ENCODE measurements at places on chromosomes 2 and 18. TPM values are rescaled to one million over a fixed set of nuclear protein-coding genes. Genes with fewer than 3 reads are reported as not detected.

DYSF gene
- 135 TPM for total RNA-seq

SLC9A2 gene
- under 0.01 TPM for total RNA-seq

UGT1A10 gene
- total RNA-seq = not detected

CYRIA gene
- 47.6 TPM for total RNA-seq

SRD5A2 gene
- total RNA-seq = under 0.01 TPM

SCN3A gene
- total RNA-seq = not detected

PROM2 gene
- under 0.01 TPM for total RNA-seq

LIMS1 gene
- 180 TPM for total RNA-seq

NEUROD1 gene
- not detected for total RNA-seq

EN1 gene
- total RNA-seq = not detected

TXNDC2 gene
- 0.07 TPM for total RNA-seq

AKAIN1 gene
- total RNA-seq = not detected

REG3A gene
- not detected for total RNA-seq

PDE11A gene
- total RNA-seq = 0.27 TPM

GNAL gene
- 3.5 TPM for total RNA-seq

ANKRD30B gene
- not detected for total RNA-seq

PLEKHH2 gene
- 0.40 TPM for total RNA-seq

LRRC30 gene
- not detected for total RNA-seq

MARCHF4 gene
- total RNA-seq = 9.6 TPM

TMEFF2 gene
- total RNA-seq = 0.07 TPM

ADAM17 gene
- 70.3 TPM for total RNA-seq

ANKRD30BL gene
- total RNA-seq = not detected

OXER1 gene
- not detected for total RNA-seq

CROCC2 gene
- total RNA-seq = not detected

ABHD1 gene
- 0.13 TPM for total RNA-seq

CHRNG gene
- not detected for total RNA-seq

SLC14A1 gene
- total RNA-seq = not detected

HDHD2 gene
- total RNA-seq = 16.9 TPM

OTOS gene
- total RNA-seq = not detected

LRP2 gene
- total RNA-seq = under 0.01 TPM

SLC66A2 gene
- 13.6 TPM for total RNA-seq

CCDC85A gene
- total RNA-seq = 15.4 TPM

CACNB4 gene
- 1.2 TPM for total RNA-seq

ST8SIA5 gene
- 0.13 TPM for total RNA-seq

CFAP65 gene
- not detected for total RNA-seq

OSBPL6 gene
- total RNA-seq = 11.8 TPM

HNRNPLL gene
- 67.7 TPM for total RNA-seq

EEF1B2 gene
- total RNA-seq = 573 TPM

ARHGAP15 gene
- not detected for total RNA-seq

CYP27A1 gene
- 4.1 TPM for total RNA-seq

CYP26B1 gene
- 0.53 TPM for total RNA-seq

IER3IP1 gene
- total RNA-seq = 25.9 TPM

NETO1 gene
- total RNA-seq = not detected

TOGARAM2 gene
- total RNA-seq = 0.13 TPM

AFF3 gene
- not detected for total RNA-seq

CAPN14 gene
- under 0.01 TPM for total RNA-seq

PER2 gene
- 2.8 TPM for total RNA-seq

ANKRD36B gene
- 222 TPM for total RNA-seq
